ENCODE measurements at places on chromosomes 3 and 15.

DNA sequence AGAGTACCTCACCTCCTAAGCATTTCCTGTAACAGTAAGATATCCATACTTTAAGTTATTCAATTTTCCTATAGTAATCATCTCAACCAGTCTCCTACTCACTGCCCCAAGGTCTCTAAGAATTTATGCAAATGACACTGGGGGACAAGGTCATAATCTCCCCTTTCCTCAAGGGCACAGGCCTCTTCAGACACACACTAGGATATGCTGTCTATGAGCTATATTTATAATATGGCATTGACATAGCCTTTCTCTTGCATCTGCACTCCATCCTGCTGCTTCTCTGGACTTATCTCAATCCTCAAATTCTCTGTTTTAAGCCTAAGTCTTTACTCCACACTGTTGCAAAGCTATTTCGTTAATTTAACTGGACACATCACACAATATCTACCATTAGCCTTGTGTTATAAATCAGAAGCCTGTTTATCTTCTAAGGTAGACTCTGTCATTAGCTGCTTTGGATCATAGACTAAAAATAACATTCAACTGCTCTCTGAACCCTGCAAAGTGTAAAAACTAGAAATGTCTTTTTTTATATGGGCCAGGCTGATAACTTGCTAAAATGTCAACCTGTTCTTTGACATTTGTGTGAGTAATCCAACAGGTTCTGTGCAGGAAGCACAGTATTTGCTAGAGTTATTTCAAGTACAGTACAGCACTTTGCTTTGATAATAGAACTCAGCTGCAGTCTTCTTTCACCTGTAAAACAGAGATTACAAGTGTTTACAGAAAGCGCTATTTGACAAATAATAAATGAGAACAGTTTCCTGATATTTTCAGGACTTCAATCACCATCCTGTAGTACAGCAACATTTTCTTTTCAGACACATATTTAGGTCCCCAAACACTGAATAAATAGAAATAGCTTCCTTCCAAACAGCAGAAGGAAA, 17.8 kb upstream of the SEC62 start:
- no peak for ATAC-seq

DNA sequence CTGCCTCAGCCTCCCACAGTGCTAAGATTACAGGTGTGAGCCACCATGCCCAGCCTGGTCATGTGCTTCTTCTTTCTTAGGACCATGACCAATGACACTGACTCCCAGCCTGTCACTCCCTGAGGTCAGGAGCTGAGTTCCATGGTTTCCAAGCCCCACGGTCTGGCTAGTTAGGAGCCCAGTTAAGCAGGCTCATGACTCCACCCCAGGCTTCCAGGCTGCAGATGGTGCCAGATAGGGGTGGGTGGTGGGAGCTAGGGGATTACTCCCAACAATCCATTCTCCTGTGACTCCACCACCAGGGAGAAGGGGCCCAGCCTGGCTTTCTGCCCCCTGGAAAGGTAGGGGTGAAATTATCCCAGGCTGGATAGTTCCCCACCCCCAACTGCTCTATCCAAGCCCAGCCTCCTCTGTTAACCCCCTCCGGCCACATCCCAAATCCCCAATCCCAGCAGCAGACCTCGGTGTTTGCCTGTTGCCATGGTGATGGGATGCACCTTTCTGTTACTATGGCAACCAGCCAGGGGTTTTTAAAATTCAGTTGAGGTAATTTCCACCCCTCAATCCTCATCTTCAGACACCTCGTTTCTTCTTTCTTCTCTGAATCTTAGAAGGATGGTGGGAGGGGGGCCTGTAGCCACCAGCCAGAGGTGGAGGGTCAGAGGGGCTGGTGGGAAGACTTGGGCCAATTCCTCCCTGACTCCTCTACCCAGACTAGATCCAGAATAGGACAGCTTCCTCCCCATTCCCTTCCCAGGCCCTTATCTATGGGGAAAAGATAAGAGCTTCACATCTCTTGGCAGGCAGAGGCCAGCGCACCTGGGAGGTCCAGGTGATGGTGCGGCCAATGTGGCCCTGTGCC, 22.5 kb upstream of the SEMA3F start:
- ATAC-seq = no peak

- ATAC-seq = no peak
Measured at GRCh38 chr15:79233236-79233635, 49.3 kb upstream of the ANKRD34C start.

DNA sequence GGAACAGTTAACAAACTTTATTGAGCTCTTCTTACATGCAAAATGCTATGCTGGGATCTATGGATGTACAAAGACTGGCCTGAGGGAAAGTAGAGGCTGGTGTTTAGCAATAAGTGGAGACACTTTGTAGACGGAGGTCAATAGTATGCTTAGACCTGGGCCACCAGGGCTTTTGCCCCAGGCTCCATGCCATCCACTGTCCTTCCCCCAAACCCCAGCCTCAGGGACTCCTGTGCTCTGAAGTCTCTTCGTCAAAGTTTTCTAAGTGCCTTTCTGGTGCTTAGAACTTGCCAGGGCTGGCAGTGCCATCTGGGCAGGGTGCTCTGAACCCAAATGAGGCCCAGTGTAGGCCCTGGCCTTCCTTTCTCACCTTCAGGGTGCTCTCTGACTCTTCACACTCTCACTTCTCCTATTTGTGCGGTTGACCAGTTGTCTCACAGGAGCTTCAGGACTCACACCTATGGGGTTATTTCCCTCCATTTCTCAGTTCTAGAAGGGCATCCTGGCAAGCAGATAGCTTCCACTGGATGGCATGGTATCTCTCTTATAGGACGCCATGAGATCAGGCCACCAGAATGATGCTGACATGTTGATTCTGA, 21.8 kb upstream of the KCNAB1 start:
- ATAC-seq = no peak

- no peak for ATAC-seq
Measured at GRCh38 chr3:57110798-57111197, 50.3 kb downstream of the SPATA12 start.

- no peak for ATAC-seq
Measured at GRCh38 chr15:34102175-34102925, 467 bp downstream of the PGBD4 start.

DNA sequence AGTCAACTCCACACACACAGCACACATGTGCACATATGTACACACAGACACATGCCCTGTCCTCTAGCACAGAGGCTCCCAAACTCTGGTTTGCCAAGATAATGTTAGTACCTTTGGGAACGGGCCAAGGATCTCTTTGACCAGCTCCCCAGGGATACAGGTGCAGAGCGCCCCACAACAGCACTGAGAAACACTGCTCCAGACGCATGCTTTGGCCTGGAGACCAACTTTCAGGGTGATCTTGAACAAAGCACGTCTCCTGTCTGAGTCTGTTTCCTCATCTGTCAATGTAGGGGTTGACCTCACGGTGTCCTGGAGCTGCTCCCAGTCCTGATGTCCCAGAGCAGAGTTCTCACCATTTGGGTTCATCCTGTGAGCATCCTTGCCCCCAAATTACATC, 15.9 kb upstream of the SKOR1 start:
- no peak for ATAC-seq

GRCh38 chr3:132553826-132554225, 43.2 kb upstream of the ACKR4 start:
- no peak for ATAC-seq

- ATAC-seq = no peak
Measured at GRCh38 chr15:40959331-40960141, 6.3 kb downstream of the CHAC1 start.

DNA sequence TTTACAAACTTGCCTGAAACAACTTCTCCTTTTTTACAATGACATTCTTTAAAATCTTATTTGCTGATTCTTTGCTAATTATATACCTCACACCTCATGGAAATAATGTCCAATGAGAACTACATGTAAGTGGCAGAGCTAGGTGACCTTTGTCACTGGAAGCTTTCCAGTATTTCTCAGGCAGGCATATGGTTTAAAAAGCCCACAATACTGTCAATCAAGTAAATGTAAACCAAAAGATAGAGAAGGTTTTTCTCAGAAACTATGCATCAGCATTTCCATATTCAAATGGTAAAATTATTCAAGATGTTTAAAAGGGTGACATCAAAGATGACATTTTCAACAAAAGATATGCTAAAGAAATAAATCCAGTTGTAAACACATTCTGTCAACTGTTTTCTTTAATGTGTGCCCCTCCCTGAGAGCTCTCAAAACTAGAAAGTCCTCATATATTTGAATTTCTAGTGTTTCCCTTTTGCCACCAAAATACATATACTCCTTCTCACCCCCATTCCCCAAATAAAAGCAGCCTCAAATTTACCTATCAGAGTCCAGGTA, 10.1 kb upstream of the STRIT1 start:
- ATAC-seq = no peak

- ATAC-seq = no peak
Measured at GRCh38 chr3:13228584-13228983, 155.4 kb upstream of the IQSEC1 start.

DNA sequence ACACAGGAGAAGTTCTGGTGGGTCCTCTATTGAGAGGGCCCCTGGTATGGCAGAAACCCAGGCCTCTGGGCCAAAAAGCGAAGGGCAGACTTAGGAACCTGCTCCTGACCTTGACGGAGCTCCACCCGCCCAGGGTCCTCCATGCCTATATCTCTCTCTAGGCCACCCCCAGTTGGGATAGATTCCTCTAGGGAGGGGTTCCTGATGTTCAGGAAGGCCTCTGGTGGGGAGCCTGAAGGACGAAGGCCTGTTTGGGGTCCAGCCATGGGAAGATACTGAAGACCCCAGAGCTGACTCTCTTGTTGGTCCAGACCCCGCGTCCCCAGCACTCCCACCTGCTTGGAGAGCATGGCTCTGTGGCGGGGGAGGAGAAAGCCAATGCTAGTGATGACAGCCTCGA, 104.2 kb downstream of the CORO2B start:
- ATAC-seq = no peak

DNA sequence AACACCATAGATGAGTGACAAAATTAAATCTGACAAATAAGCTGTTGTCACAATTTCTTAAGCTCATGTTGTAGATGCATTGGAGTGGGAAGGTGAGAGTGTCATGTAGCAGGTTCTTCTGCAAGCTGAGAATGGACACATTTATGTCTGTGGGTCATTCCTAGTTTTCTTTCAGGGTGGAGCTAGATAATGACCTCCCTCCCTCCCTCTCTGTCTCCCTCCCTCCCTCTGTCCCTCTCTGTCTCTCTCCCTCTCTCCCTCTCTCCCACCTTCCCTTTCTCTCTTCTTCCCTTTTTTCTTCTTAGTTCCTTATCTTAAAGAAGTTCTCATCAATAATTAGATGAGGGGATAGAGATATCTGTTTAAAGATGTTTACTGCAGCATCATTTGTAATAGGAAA, 36.0 kb downstream of the PXYLP1 start:
- ATAC-seq = no peak

- ATAC-seq = no peak
Measured at GRCh38 chr3:33940736-33941135, 142.3 kb downstream of the PDCD6IP start.

DNA sequence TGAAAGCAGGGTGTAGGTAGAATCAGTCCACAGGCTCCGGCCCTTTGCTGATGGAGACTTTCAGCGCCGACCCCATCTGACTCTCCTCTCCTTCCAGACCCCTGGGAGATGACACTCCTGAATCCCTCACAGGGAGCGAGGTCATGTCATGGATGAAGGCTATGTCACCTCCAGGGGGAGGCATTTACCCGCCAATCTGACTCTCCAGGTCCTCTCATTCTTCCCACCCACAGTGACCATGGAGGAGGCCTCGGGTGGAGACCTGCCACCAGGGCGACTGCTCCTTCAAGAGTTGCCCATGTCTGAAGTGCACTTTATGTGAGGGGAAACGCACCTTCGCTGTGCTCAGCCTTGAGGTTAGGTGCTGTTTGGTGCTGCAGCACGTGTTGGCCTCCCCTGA, 112.7 kb downstream of the KLF13 start:
- no peak for ATAC-seq

- ATAC-seq = no peak
Measured at GRCh38 chr15:29039466-29040369, 153.9 kb downstream of the APBA2 start.

GRCh38 chr3:97680210-97680609, 84.3 kb upstream of the ARL6 start:
- no peak for ATAC-seq

- ATAC-seq = no peak
Measured at GRCh38 chr3:26840272-26840870, 217.8 kb downstream of the LRRC3B start.

DNA sequence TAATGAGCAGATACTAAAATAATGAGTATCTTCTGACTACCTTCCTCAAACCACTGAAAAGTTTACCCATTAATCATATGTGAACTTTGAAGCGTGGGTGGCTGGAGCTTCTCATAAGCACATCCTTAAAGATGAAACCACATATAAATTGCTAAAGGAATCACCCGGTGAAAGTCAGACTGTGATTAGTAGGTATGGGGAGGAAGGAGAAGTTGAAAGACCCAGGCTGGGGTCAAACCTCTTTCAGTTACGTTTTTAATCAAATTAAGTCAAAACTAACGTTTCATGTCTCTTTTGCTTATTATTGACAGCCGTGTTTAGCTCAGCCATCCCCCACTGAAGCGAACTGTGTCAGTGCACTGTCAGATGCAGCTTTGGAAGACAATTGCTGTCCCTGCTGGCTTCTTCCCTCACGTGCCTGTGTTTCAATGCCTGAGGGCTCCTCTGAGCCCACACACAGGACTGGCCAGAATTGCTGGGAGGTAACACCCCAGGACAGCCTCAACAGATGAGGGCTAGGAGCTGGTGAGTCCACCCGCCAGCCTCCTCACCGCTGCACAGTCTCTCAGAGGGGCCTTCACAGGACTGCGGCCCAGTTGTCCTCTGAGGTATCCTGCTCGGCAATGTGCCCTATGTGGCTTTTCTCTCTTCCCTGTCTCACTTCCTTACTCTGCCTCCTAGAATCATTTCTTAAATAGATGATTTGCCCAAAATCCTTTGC, 29.3 kb upstream of the SH3BP5 start:
- peak; percentile 65 for ATAC-seq

DNA sequence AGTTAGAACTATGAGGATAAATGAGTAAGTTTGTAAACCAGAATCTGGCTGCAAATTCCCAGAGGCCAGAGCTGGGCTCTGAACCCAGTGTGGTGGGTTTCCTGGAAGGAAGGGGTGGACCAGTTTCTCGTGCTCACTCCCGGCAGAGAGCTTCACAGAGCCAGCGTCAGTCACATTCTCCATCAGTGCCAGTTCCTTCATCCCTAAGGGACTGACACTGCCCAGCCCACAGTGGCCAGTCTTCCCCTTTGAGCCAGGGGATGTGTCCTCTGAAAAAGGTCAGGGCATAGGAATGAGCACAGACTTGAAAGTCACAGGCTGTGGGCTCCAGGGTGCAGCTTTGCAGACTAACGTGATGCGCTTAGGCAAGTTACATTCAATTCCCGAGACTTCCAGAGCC, 135.8 kb upstream of the HACD2 start:
- no peak for ATAC-seq

DNA sequence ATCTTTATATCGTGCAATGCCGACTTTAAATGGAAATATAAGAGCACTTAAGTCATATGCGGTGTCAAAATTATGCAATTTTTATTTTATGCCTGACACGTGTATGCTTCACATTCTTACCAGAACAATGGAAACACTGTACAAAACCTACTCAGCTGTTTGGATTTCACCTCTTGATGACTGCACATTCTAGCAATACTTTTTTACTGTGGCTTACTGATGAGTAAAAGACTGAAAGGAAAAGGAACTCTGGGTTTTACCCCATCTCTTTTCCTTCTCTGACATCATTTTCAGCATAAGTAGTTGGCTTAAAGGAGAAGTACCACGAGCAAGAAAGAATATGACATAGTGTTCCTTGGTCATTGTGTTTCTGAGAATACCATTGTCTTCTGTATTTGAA, 142.8 kb downstream of the POLR2M start:
- ATAC-seq = no peak

- ATAC-seq = no peak
Measured at GRCh38 chr3:133953297-133953696, 57.6 kb upstream of the RAB6B start.
